ENCODE measurements at places on chromosomes 6 and 20.

GRCh38 chr20:35660122-35660937, 4.4 kb downstream of the CPNE1 start:
- H3K4me3 ChIP-seq: no peak overlapping the region
- H3K4me1 ChIP-seq: peaks cover 37% of the 10 kb centered on the region
- H3K36me3 ChIP-seq: no peaks in the 10 kb centered on the region
- H3K27ac ChIP-seq: peak overlapping the region; percentile 64
- no peak for DNase-seq

GRCh38 chr20:1301031-1301529, 27.9 kb downstream of the SDCBP2 start:
- no peak overlapping the region for H3K27ac ChIP-seq
- peaks cover 26% of the 10 kb centered on the region for H3K36me3 ChIP-seq
- peak overlapping the region; percentile 59 for H3K4me3 ChIP-seq
- peaks cover 2% of the 10 kb centered on the region for H3K27me3 ChIP-seq
- DNase-seq: no peak

DNA sequence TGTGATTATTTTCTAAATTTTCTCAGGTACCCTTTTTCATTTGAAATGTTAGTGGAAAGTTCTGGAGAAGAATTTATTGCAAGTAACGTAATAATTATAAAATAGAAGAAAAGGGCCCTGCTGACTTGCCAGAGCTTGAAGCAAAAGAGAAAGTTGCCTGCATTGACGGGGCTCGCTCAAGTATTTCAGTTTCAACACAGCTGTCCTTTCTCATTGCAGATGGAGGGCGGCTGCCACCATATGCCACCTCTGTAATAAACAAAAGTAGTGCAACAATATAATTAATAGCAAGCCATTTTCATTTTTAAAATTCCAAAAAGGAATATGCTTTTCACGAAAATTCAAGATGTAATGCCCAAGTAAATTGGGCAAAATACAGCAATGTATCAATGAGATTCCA, 246.2 kb downstream of the PACRG start:
- peaks cover 2% of the 10 kb centered on the region for H3K27me3 ChIP-seq
- H3K4me3 ChIP-seq: no peak overlapping the region
- no peaks in the 10 kb centered on the region for H3K4me1 ChIP-seq
- no peaks in the 10 kb centered on the region for H3K36me3 ChIP-seq
- H3K27ac ChIP-seq: no peak overlapping the region

GRCh38 chr20:58447511-58448391, 58.7 kb downstream of the VAPB start:
- peaks cover 17% of the 10 kb centered on the region for H3K4me1 ChIP-seq
- no peak overlapping the region for H3K4me3 ChIP-seq
- peaks cover 2% of the 10 kb centered on the region for H3K27me3 ChIP-seq

DNA sequence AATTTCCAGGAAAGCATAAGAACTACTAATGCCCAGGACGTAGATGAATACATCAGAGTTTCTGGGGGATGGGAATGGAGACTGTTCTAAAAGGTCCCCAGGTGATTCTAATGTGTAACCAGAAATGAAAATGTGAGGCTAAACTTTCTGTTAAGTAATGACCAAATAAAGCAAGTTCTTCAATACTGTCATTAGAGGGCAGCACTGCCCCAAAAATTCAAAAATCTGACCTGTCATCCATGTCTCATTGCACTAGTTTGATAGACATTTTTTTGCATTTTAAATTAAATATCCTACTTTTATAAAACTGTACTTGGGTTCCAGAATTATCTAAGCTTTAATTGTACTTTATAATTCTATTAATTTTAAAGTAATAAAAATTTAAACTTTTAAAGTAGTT, 94.9 kb downstream of the RFX6 start:
- H3K27ac ChIP-seq: no peak overlapping the region
- DNase-seq: peak; percentile 40
- peaks cover 4% of the 10 kb centered on the region for H3K27me3 ChIP-seq

GRCh38 chr20:3563548-3564177, 92.8 kb downstream of the ATRN start:
- H3K27ac ChIP-seq: no peak overlapping the region
- DNase-seq: peak; percentile 20
- H3K36me3 ChIP-seq: no peaks in the 10 kb centered on the region
- H3K27me3 ChIP-seq: no peaks in the 10 kb centered on the region
- H3K4me1 ChIP-seq: no peaks in the 10 kb centered on the region

GRCh38 chr20:61025536-61025935, 226.5 kb upstream of the CDH4 start:
- H3K36me3 ChIP-seq: no peaks in the 10 kb centered on the region
- no peak overlapping the region for H3K27ac ChIP-seq
- H3K4me1 ChIP-seq: no peaks in the 10 kb centered on the region
- H3K4me3 ChIP-seq: no peak overlapping the region

DNA sequence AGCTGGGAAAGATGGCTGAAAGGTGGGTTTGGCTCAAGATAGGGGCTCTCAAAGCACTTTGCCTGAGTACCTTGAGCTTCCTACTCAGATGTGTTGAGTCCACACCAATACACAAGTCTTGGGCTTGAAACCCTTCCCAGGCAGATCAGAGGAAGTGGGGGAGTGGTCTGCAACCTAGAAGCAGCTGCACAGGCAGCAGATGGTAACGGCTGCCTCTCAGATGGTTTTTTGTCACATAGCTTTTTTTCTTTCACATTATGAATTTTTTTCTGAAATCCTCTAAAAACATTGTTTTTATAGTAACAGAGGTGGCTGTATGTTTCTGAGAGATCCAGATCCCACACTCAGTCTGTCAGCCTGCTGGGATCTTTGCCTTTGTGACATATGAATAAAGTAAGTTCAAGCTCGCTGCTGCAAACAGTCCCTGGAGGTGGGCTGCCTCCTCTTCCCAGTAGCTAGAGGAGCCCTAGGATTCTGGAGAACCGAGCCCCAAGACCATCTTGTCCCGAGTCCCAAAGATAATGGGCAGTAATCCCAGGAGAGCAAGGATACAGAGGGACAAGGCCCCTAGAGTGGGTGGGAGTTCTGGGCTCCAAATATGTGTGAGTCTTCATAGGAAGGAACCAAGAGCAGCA, 97.1 kb upstream of the TOP1 start:
- H3K36me3 ChIP-seq: no peaks in the 10 kb centered on the region
- no peak for DNase-seq
- no peaks in the 10 kb centered on the region for H3K4me1 ChIP-seq
- H3K4me3 ChIP-seq: no peak overlapping the region
- H3K27me3 ChIP-seq: no peaks in the 10 kb centered on the region

GRCh38 chr6:73308712-73309534, 45.2 kb downstream of the DPPA5 start:
- H3K4me1 ChIP-seq: peaks cover 8% of the 10 kb centered on the region
- H3K27ac ChIP-seq: no peak overlapping the region
- peaks cover 3% of the 10 kb centered on the region for H3K27me3 ChIP-seq
- DNase-seq: peak; percentile 11
- no peaks in the 10 kb centered on the region for H3K36me3 ChIP-seq

GRCh38 chr20:59806578-59806975, 126.9 kb downstream of the SYCP2 start:
- H3K36me3 ChIP-seq: peaks cover 4% of the 10 kb centered on the region
- H3K27ac ChIP-seq: no peak overlapping the region
- peaks cover 4% of the 10 kb centered on the region for H3K4me1 ChIP-seq
- DNase-seq: no peak
- no peak overlapping the region for H3K4me3 ChIP-seq

Measured in endothelial cell (in vitro differentiated cells).